ENCODE measurements at places on chromosomes 7 and 10. TPM values are rescaled to one million over a fixed set of nuclear protein-coding genes. Genes with fewer than 3 reads are reported as not detected.

SPDYE1 gene
- not detected for total RNA-seq

SPDYE2B gene
- total RNA-seq = not detected

DNA sequence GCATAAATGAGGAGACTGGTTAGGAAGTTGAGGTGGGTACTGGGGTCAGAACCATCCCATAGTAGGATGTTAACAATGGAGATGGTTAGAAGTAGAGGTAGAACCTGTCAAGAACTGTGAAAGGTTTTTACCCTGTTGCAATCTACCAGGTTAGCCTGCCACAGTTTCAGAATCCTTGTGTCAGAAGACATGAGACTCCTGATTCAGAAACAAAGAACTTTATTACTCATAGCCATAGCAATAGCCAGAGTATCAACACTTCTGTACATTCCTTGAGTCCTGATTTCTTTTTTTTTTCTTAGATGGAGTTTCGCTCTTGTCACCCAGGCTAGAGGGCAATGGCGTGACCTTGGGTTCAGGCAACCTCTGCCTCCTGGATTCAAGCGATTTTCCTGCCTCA lies 200.9 kb downstream of the GRM3 start:
- H3K27ac ChIP-seq = no peak overlapping the region
- H3K27me3 ChIP-seq = no peaks in the 10 kb centered on the region
- H3K4me3 ChIP-seq = no peak overlapping the region
- no peaks in the 10 kb centered on the region for H3K36me3 ChIP-seq

DNA sequence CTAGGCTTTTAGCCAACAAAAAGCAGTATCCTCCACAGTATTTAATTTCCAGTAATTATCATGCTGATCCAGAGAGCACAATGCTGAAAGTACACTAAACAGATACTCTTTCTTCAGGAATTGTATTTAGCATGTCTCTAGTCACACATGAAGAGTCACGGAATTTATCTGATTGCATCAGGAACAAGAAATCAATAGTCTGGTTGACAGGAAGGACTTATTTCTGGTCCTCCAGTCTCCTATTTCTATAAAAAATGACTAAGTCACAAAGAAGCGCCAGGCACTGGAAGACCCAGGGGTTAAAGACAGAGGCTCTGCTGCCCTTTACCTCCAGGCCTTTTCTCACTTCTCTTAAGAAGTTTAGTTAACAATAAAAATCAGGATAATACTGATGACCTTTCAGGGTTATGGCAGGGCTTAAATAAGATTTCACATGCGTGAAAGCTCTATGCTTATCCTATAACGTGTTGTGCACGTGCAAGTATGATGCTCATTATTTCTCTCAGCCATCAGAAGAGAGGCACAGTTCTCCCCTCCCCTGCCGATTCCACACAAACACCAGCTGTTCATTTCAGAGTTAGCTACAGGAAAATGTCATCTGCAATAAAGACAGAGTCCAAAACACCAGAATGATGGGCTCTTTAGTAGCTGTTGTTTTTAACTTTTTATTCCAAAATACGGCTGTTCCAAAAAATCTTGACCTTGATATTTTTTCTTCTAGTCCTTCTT lies 36.9 kb downstream of the SLC26A4 start:
- H3K4me3 ChIP-seq = no peak overlapping the region
- no peaks in the 10 kb centered on the region for H3K36me3 ChIP-seq
- H3K4me1 ChIP-seq = no peaks in the 10 kb centered on the region
- no peak overlapping the region for H3K27ac ChIP-seq

- DNase-seq = no peak
- H3K27me3 ChIP-seq = no peaks in the 10 kb centered on the region
- H3K4me1 ChIP-seq = no peaks in the 10 kb centered on the region
- no peak overlapping the region for H3K4me3 ChIP-seq
- H3K27ac ChIP-seq = no peak overlapping the region
Observed at GRCh38 chr7:79615871-79616640, 162.6 kb upstream of the MAGI2 start.

DNA sequence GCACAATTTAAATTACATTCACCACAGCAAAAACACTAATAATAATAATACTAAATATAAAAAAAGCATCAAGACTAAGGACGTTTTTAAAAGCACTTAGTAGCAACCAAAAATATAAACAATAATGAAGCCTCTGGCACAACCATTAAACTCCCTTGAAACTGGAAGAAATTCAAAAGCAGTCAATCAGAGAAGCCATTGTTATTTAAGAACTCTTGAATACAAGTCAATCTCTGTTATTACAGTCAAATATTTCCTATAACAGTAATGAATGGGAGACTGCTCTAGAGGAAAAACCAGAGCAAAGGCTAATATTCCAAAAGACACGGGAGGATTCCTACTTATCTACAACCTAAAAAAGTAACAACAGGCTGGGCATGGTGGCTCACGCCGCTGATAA lies 164.2 kb downstream of the KMT2E start:
- no peaks in the 10 kb centered on the region for H3K36me3 ChIP-seq
- no peaks in the 10 kb centered on the region for H3K27me3 ChIP-seq
- no peaks in the 10 kb centered on the region for H3K4me1 ChIP-seq
- H3K27ac ChIP-seq = no peak overlapping the region

- H3K4me1 ChIP-seq = no peaks in the 10 kb centered on the region
- H3K36me3 ChIP-seq = no peaks in the 10 kb centered on the region
- H3K27me3 ChIP-seq = no peaks in the 10 kb centered on the region
- no peak overlapping the region for H3K4me3 ChIP-seq
- DNase-seq = no peak
Observed at GRCh38 chr10:34046506-34047034, 712.1 kb upstream of the NRP1 start.

DNA sequence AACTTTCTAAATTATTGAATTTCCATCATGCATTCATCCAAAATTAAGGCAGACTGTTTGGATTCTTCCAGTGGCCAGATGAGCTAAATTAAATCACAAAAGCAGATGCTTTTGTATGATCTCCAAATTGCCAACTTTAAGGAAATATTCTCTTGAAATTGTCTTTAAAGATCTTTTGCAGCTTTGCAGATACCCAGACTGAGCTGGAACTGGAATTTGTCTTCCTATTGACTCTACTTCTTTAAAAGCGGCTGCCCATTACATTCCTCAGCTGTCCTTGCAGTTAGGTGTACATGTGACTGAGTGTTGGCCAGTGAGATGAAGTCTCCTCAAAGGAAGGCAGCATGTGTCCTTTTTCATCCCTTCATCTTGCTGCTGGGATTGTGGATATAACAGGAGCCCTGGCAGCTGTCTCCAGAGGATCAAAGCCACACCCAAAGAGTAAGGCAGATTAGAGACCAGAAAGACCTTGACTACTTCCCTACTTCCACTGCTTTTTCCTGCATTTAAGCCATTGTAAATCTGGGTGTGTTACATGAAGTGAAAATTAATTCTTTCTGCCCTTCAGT lies 8.2 kb upstream of the CFAP69 start:
- no peaks in the 10 kb centered on the region for H3K27me3 ChIP-seq
- H3K4me1 ChIP-seq = no peaks in the 10 kb centered on the region
- no peak overlapping the region for H3K27ac ChIP-seq
- peaks cover 12% of the 10 kb centered on the region for H3K36me3 ChIP-seq

DNA sequence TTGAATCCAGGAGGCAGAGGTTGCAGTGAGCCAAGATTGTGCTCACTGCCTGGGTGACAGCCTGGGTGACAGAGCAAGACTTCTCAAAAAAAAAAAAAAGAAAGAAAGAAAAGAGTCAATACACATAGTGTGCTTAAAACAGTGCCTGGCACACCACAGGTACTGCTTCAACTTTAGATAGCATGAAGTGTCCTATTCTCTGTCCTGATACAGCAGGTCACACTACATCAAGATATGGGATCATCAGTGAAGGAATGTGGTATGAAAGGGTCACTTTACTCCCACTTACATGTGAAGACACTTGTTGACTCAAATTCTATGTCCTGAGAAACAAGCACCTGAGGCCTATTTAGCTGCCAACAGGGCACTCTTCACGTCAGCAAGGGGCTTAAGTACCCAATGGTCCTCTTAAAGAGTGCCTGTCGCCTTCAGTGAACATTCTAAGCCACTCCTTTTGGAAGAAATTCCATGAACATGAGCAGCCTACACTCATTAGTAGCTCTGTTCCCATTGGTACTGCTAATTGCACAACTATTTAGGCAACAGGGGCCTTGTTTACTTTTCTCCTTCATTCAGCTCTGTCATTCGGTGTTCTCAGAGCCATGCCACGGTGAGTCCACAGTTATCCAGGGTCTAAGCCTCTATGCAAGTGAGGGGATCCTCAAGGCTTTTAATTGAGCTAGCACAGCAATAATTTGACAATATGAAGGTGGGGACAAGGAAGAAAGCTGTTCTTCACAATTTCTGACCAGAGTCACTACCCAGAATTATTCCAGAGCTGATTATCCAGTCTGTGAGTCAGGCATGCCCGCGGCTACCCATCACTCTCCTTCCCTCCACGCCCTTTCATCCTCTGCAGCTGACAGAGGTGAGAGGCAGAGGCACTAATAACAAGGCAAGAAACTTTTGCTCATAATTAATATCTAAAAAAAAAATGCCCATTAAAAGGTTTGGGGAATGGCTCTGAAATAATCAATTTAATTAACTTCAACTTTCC lies 56.6 kb upstream of the PTN start:
- H3K4me3 ChIP-seq = no peak overlapping the region
- H3K27me3 ChIP-seq = no peaks in the 10 kb centered on the region
- no peak for DNase-seq
- no peaks in the 10 kb centered on the region for H3K36me3 ChIP-seq

CDHR1 gene
- total RNA-seq = 10.5 TPM

- peaks cover 2% of the 10 kb centered on the region for H3K36me3 ChIP-seq
- DNase-seq = no peak
- no peak overlapping the region for H3K4me3 ChIP-seq
- no peak overlapping the region for H3K27ac ChIP-seq
- H3K4me1 ChIP-seq = peaks cover 10% of the 10 kb centered on the region
Observed at GRCh38 chr7:494259-494687, 25.4 kb downstream of the PDGFA start.

DNA sequence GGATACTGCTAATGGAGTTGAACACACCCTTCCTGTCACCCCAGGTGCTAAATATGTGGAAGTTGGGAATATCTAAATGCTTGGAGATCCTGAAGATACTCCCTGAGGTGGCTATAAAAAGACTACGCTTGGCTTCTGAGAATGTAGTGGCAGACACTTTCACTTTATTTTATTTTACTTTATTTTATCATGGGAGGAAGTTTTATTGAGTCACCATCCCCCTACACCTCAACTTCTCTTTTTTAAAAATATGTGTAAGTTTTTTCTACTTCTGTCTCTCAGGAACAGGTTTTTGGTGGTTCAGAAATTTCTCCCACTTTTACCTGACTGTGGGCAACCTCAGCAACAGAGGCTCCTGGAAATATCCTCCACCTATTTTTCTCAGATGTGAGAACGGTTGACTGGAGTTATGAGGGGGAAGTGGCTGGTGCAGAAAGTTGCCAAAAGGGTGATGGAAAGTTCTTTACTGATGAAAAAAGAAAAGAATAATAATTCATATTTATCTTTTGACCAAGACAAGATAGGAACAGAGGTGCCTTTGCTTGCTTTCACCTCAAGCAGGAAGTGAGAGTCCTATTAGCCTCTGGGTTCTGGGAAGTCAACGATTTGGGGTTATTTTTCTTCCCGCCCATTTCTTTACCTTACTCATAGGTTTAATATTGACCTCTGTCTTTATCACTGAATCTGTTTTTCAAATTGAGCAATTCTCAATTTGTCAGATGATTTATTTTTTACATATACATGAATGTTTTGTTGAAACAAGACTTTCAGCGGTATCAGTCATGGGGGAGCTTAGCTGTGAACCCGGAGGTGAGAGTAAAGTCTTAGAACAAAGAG lies 103.6 kb downstream of the AHR start:
- no peak overlapping the region for H3K4me3 ChIP-seq
- no peaks in the 10 kb centered on the region for H3K27me3 ChIP-seq
- no peak for DNase-seq
- no peak overlapping the region for H3K27ac ChIP-seq
- H3K36me3 ChIP-seq = no peaks in the 10 kb centered on the region

GRCh38 chr7:104039363-104039762 lies 49.9 kb upstream of the RELN start:
- no peaks in the 10 kb centered on the region for H3K4me1 ChIP-seq
- no peaks in the 10 kb centered on the region for H3K36me3 ChIP-seq
- H3K27me3 ChIP-seq = no peaks in the 10 kb centered on the region
- no peak overlapping the region for H3K27ac ChIP-seq

DNA sequence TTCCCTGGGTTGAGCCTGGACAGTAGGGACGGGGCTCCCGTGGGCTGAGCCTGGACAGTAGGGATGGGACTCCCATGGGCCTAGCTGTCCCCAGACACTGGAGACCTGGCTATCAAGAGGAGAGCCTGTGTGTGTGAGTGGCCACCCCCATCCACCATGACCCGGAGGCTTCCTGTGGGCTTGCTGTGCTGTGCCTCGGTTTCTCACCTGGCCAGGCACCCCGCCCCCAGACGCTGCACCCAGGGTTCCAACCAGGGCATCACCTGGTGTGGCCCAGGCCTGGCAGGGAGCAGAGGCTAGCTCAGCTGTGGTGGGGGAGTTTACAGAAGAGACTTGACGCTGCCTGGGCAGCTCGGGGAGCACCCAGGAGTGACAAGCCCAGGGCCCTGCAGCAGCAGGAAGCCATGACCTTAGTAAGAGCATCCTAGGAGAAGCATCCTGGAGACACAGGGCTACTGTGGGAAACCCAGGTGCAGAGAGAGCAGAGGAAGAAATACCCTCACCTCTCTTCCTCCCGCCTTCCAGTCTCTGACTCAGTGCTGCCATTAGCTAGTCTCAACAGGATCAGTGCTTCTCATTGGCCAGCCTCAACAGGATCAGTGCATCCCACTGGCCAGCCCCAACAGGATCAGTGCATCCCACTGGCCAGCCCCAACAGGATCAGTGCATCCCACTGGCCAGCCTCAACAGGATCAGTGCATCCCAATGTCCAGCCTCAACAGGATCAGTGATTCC lies 61.0 kb downstream of the PDGFA start:
- no peak for DNase-seq
- peaks cover 7% of the 10 kb centered on the region for H3K4me1 ChIP-seq
- no peak overlapping the region for H3K27ac ChIP-seq

- H3K4me1 ChIP-seq = peaks cover 34% of the 10 kb centered on the region
- DNase-seq = no peak
- H3K27me3 ChIP-seq = no peaks in the 10 kb centered on the region
- no peak overlapping the region for H3K27ac ChIP-seq
- no peak overlapping the region for H3K4me3 ChIP-seq
Observed at GRCh38 chr7:101943889-101944600, 126.6 kb downstream of the CUX1 start.

DNA sequence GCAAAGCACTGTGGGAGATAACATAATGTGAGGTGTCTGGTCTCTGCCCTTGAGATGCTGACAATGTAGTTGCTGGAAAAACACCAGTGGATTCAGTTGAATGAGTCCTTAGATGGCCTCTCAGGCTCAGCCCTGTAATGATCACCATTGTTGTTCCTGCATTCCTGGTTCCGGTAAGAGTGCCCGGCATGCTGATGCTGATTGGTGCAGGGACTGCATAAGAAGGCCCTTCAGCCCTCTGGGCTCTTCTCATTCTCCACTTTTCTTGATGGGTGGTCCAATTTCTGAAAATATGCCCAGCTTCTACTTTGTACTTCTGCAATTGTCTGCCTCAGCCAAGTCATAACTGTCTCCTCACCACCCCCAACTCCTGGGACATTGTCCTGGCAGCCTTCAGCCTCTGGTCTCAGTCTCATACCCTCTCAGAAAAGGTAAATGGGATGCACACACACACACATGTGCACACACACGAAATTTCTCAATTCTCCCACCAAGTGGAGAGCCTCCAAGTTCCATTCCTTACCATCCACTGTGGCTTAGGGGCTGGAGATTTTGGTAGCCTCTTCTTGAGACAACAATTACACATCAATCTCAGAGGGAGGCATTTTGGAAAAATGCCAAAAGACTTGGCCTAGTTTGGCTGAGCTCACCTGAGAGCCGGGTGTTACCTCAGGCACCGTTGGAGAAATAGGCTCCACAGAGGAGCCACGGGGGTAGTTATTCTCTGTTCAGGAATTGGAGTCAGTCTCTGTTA lies 314.9 kb downstream of the RPS24 start:
- no peak overlapping the region for H3K27ac ChIP-seq
- H3K27me3 ChIP-seq = no peaks in the 10 kb centered on the region
- DNase-seq = peak; percentile 26
- no peaks in the 10 kb centered on the region for H3K36me3 ChIP-seq
- H3K4me3 ChIP-seq = no peak overlapping the region
